ENCODE measurements at places on chromosomes 11 and 22. TPM values are rescaled to one million over a fixed set of nuclear protein-coding genes. Genes with fewer than 3 reads are reported as not detected.

GRCh38 chr11:88146106-88146505 lies 29.1 kb downstream of the RAB38 start:
- no peak for DNase-seq

DNA sequence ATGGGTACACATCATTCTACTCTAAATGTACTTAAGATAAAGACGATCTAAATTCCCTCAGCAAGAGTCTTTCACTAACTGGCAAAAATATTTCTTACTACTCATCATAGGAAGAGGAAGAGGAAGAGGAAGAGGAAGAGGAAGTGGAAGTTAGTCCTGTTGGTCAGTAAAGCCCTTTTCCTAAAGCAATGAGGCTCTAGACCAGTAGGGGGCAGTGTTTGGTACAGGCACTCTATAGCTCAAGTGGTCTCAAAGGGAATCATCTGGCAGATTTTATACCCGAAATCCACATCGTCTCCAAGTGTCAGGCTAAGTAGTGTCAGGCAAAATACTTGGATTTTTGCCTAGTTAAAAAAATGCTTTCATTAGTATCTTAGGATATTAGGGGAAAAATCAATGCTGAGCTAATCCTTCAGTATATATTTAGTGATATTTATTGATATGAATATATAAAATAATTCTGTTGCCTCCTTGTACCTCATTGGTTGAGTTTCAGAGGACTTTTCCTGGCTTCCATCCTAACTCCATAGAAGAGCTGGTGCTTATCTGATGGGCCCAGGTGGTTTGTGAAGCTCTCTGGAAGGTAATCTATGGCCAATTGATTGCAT lies 7.7 kb downstream of the BLID start:
- DNase-seq, result peak; percentile 48

GRCh38 chr11:61647529-61647928 lies 32.7 kb upstream of the DAGLA start:
- no peak for DNase-seq

DNA sequence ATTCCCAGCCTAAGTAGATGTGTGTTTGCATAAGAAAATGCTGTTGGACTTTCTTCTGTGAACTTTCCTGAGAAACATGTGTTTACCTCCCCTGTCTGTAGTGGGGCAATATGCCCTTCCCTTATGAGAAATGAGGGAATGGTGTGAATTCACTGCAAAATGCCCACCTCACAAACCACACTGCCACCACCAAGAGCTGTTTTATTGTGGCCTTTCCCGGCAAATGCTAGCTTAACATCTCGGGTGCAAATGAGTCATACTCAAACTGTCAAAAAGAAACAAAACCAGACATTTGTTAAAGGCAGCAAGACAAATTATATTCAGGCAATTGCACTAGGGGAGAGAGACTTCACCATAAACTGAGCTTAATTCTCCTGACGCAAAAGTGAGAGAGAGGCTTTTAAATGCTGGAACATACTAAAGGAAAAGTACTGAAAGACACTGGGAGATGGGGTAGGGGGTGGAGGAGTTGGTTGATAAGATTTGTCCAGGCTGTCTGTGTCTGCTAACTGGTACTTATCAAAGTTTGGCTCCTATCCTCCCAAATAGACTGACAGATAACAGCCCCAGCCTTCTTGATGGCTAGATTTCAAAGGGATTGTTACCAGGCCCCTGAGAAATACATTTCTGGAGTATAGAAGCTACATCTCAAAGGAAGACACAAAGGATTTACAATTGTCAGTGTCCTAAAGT lies 70.9 kb upstream of the OR5AK2 start:
- peak; percentile 14 for DNase-seq

GRCh38 chr11:34302046-34302921 lies 55.5 kb downstream of the ABTB2 start:
- DNase-seq, result peak; percentile 95

DNA sequence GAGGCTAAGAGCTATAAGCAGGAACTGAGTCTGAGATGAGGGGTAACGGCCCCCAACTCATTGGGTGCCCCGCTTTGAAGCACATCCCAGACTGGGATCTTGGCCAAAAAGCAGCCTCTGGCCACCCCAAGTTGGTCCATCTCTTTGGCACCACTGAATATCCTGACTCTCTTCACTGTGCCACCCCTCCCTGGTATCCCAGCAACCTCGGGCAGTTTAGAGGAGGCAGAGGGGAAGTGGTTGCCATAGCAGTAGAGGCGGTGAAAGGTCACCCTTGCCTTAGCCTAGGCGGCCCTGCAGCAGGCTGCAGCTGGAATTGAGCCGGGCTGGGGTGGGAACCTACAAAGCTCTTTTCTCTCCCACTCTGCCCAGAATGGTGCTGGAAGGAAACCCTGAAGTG lies 1.1 kb downstream of the PELI3 start:
- no peak for DNase-seq

GRCh38 chr11:22477312-22477711 lies 139.1 kb downstream of the SLC17A6 start:
- no peak for DNase-seq

Gene IFTAP
- total RNA-seq, result 68.2 TPM
